Cortex of kidney (tissue), 1 donor: ENCODE measurements at places on chromosomes 1 and 21.

- no peak for DNase-seq
Measured at GRCh38 chr1:156705321-156705917, at the start of gene CRABP2. TSS of gene CRABP2 (minus strand) at chr1:156705583. CDS start at chr1:156705446, 137 bp downstream.

- no peak for DNase-seq
Measured at GRCh38 chr1:209937996-209938959, at the start of gene SYT14. TSS of gene SYT14 (plus strand) at chr1:209938217. CDS start at chr1:209938265, 48 bp downstream.

DNA sequence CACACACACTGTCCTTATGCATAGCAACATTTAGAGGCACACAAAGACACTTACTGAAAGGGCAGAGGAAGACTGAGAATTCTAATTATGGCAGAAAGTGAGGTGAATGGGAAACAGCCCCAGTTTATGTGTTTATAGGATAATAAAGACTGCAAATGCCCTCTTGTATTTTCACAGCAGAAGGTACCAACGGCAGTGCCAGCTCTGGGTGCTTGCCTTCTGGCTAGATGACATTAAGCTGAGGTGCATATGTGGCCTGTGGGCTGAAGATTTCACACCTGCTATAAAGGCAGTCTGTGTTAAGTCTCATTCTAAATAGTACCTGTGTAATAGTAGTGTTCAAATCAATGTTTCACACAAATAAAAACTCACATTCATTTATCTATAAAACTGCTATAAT is 347.2 kb upstream of the ZRANB2 start:
- DNase-seq: no peak

DNA sequence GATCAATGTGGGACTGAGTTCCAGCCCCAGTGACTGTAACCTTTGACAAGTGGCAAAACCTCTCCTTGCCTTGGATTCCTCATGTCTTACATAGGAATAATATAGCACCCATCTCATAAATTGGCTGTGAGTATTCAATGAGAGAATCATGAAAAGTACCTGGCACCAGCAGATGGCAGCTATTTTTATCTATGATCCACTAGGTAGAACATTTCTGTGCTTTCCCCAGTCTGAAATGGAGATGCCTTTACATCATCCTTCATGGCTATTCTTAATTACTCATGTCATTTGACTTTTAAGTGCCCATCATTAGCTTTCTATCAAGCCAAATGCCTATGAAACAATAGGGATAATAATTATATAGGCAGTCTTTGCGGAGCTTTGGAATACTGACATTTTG is 130.1 kb downstream of the TGFB2 start:
- DNase-seq: no peak

DNA sequence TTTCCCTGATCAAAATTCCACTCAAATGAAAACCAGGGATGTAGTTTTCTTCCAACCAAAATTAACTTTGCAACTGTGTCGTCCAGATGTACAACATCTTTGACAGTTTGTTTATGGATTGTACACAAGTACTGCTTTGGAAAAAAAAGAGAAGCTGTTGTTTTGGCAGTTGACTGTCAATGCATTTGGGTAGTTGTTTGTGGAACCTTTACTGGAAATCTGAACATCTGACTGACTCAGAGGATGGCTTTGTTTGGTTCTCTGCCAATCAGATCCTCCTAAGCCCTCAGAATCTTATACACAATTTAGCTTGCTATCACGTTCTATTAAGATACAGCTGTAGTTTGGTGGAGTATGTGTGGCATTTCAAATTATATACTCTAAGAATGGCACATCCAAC is 195.0 kb downstream of the KCNK2 start:
- no peak for DNase-seq

DNA sequence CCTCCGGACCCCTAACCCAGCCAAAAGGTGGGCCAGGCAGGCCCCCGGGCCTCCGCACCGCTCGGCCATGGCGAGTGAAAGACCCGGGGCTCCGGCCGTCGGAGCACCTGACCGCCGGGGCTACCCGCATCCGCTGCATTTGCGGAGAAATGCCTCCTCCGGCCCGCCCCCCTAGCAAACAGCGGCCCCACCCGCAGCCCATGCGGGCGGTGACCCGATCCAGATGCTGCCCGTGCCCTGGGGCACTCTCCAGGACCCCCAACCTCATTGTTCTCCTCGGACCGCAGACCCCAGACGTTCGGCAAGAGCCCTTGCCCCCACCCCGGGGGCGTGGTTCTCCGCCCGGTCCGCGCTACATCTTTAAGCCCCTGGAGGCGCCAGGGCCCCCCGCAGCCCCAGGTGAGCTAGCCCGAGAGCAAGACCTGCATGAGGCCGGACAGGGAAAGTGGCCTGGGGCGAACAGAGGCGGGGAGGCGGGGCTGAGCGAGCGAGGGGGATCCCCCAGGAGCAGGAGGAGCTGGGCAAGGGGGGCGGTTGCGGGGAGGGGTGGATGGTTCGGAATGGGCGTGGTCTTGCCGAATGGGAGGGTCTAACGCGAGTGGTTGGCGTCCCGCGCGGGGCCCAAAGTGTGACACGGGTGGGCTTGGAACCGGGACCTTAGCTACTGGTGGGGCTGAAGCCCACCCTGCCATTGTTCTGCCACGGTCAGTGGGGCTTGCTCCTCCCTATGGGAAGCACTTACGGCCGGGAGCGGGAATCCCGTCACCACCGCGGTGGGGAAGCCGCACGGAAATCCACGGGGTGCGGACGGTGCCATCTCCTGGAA is 6.3 kb upstream of the CRYBG2 start:
- DNase-seq: no peak

GRCh38 chr1:14071581-14071980 is 371.6 kb downstream of the PRDM2 start:
- no peak for DNase-seq

DNA sequence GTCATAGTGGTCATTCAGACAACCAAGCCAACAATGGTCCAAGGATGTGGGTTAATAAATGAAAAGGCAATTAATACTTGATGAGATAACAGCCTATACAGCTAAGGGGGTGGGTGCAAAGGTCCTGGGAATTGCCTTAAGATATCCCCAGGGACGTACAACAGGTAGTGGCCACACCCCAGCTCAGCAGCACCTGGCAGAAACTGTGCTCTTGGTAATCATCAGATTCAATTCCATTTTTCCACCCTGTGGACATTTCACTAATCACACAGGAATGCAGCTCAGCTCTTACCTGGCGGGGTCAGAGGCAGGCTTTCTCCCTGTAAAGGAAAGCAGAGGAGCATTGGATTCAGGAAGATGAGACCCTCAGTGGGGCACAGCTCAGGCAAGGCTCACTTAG is 32.9 kb downstream of the FCRL5 start:
- DNase-seq: no peak

DNA sequence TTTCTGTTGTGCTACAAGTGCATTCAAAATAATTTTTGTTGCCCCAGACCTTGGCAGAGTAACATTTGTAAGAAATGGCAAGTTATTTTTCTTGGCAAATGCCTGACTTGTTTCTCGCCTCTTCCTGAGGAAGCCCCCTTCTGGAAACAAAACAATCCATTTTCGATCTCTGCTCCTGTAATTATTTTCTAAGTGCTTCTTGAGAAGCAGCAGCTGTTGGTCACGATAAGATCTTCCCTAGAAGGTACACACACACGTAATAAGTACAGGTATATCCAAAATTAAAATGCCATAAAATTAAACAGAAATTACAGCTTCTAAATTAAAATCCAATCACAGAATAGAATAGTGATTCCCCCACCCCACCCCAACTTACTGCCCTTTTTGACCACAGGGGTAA is 47.3 kb downstream of the LPGAT1 start:
- DNase-seq: no peak

- no peak for DNase-seq
Measured at GRCh38 chr1:1678581-1679380, 13.8 kb downstream of the SLC35E2B start.

DNA sequence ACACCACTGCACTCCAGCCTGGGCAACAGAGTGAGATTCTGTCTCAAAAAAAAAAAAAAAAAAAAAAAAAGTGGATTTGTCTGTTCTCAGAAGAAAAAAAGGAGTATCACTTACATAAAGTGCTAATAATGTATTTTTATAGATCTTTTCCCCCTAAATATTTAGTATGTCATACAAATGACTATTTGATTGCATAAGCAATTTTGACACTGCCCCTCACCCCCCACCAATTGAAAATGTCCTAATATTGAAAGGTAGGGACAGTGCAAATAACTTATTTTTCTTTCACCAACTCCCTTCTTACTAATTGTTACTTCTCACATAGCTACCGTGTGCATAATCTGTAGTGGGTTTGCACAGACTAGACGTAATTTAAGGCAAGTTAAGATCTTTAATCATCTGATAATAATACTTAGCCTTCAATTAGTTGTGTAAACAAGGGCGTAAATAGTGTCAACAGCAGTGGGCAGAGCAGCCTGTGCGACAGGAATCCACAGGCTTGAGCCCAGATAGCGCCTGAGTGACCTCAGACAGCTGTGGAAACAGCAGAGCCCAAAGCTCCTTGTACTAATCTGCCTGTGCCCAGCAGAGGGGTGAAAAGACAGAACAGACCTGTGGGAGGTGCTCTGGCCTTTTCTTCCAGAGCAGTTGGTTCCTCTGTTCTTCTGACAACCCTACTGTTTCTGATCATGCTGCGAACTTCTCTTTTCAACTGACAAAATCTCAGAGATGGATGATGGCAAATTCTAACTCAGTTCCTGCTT is 4.5 kb upstream of the IER5 start:
- no peak for DNase-seq

- no peak for DNase-seq
Measured at GRCh38 chr1:110477041-110477440, 26.1 kb downstream of the PROK1 start.

DNA sequence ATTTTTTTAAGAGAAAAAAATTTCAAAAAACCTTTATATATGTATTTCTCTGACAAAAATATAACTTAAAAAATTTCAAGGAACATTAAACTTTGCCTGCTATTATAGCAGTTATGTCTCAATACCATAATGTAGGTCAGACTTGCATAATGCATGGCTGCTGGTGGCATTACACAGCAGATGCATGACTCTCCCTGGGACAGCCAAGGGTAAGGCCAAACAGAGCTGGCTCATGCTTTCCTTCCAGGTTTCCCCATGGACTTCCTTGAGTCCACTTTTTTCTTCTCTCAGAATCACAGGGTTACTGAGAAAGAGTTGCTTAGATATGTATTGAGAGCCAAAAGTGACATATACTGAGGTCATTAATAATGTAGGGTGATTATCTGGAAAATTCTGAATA is 43.7 kb downstream of the RHOU start:
- no peak for DNase-seq

GRCh38 chr1:194818674-194819073 is 1632.3 kb upstream of the B3GALT2 start:
- DNase-seq: no peak

- no peak for DNase-seq
Measured at GRCh38 chr1:179767996-179768395, 24.9 kb downstream of the FAM163A start.

DNA sequence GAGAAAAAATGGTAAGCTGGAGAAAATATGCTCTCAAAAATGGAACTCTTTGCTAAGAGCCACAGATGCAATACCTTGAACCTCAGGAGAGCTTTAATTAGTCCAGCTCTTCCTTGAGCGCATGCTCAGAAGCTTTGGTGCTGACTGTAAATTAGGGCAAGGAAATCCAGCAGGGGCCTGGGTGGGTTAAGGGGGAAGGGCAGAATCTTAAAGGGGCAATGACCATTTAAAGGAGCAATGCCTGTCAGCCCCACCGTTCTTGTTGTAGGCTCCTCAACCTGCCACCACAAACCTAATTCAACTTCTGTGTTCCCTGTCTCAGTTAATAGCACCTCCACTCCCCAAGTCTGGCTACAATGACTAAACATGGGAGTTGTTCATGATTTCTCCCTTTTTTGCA is 6.8 kb upstream of the SLC22A15 start:
- no peak for DNase-seq

DNA sequence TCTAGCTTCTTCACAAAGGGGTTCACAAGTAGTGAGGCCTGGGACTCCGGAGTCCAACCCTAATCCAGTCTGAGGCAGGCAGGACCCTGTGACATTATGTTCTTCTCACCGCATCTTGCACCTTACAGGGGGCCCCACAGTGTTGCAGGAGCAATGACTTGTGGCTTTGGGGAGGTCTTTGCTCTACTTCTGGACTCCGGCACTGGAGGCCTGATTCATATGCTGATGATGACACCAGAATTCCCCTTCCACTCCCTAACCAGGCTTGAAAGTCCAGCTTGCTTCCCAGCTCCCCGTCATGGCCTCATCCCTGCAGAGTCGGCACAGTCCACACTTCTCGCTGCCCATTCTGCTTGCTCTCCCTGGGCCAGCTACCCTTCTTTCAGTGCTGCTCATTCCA is 96.3 kb upstream of the SLC44A3 start:
- DNase-seq: no peak

DNA sequence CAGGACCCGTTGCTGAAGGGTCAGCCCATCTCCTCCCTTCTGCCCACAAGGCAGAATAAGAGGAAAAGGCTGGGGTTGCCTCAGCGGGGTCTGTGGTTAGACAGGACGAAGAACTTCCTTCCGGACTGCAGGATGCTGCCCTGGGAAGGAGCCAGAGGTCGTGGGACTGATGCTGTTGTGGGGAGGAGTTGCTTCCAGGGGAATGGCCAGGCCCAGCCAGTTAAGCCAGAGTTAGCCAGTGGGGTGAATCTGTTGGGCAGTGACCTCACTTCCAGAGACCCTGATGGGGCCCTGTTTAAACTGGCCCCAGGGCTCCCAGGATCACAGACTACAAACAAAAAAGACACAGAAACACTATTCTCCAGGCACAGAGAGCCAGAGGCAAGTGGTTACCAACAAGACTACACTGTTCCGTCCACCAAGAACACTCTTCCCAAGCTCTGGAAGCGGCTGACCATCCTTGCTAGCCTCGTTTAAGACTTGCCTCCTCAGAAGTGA is 13.0 kb downstream of the FAM229A start:
- DNase-seq: no peak

DNA sequence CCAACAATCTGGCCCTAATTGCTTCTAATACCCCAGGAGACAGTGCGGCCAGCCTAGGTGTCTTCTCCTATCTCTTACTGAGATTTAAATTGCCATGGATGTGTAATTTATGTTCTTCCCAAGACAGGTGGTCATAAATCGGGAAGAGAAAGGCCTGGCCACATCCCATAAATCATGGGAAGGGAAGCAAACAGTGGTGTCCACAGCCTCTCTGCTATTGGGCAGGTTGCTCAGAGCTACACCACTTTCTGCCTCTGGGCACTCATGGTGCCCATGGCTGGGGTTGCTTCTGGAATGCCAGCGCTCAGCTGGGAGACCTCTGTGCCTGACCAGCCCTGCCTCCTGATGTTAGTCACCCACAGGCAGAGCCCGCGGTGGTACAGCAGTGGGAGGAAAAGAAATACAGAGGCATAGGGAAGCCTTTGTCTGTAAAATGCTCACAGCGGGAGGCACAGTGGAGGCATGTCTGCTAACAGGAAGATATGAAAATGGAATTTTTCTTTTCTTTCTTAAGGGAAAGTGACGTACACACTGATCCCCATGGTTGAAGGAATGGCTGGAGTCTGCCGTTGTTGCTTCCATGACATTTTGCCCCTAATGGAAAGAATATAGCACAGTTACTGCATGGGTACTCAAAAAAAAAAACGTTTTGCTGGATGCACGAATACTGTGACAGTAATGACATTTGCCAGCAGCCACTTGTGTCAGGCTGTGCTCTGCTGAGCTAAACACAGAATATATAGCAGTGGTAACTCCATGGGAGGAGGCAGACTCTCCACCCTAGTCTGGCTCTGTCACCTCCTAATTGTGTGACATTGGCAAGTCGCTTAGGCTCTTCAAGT is 21.9 kb downstream of the MTARC1 start:
- DNase-seq: no peak

GRCh38 chr1:65425697-65426096 is 5.2 kb downstream of the LEPR start:
- no peak for DNase-seq

GRCh38 chr1:29575277-29575676 is 339.0 kb downstream of the PTPRU start:
- DNase-seq: no peak
